ENCODE measurements at places on chromosomes 1 and 21.

DNA sequence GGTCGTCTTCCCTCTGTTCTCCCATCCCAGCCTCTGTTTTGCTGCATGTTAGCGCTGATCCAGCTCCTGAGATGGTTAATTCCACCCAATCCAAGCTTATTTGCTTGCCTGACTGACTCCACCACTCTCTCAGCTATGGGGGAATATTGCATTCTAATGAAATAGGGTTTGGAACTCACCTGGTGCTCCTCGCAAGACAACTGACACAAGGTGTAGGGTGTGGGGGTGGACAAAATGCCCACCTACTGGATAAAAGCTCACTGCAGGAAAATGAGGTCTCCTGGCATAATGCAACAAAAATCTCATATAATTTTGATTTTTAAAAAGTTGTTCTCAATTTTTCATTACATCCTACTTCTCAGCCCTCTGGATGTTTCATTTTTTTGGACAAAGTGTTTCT is 259.0 kb downstream of the ZNF648 start:
- no peak for DNase-seq

DNA sequence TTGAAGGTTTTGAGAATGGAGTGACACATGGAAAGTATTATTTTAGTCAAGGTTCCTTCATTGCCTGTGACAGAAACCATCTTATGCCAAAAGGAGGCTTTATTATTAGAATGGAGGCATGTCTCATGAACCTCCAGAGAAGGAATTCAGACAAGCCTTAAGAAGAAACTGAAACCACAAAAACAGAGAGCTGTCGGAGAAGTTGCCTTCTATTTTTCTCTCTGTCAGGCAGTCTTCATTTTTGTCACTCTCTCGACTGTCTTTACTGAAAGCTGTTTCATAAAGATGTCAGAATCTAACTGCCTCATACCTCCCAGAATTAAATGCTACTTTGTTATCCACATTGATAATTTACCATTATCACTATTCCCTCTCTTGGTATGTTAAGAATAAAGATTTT is 434.7 kb upstream of the ADGRL4 start:
- no peak for DNase-seq

- DNase-seq, result no peak
These were observed 40.8 kb upstream of the ACOT11 start for GRCh38 chr1:54507033-54507870.

GRCh38 chr1:40338745-40339419 is 21.8 kb upstream of the COL9A2 start:
- peak; percentile 62 for DNase-seq

- no peak for DNase-seq
These were observed 62.4 kb downstream of the PTPRC start for GRCh38 chr1:198701250-198701649.

- no peak for DNase-seq
These were observed 545.4 kb downstream of the ADGRL2 start for GRCh38 chr1:82346141-82346540.

DNA sequence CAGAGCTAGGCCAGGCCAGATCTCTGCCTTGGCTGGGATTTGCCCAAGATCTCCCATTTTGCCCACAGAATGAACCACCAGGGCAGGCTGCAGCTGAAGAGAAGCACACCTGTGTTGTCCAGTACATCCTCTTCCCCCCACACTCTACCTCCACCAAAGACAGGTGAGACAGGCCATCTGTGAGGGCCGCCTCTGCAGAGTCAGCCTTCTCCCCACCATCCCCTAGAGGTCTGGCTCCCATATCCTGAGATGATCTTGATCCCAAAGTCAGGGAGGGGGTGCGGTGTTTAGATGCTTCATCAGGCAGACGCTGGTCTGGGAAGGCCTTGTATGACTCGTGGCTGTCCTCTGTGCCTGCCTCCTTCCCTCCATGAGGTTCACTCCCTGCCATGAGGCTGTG is 28.7 kb downstream of the HYI start:
- DNase-seq, result no peak

- DNase-seq, result no peak
These were observed 152.0 kb downstream of the CHRM3 start for GRCh38 chr1:239538239-239538988.

DNA sequence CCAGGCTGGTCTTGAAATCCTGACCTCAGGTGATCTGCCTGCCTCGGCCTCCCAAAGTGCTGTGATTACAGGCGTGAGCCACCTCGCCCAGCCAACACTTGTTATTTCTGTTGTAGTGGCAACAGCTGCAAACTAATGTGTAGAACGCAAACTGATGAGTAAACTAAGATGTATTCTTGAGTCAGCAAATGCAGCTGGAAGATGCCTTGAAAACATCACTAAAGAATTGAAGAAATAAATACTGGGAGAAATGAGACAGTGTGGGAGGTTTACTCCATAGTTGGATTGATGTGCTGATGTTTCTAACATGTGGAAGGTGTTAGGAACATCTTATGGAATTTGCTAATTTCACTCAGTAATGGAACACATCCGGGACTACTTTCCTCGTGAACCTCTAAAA is 61.3 kb upstream of the KCNE2 start:
- DNase-seq, result no peak

DNA sequence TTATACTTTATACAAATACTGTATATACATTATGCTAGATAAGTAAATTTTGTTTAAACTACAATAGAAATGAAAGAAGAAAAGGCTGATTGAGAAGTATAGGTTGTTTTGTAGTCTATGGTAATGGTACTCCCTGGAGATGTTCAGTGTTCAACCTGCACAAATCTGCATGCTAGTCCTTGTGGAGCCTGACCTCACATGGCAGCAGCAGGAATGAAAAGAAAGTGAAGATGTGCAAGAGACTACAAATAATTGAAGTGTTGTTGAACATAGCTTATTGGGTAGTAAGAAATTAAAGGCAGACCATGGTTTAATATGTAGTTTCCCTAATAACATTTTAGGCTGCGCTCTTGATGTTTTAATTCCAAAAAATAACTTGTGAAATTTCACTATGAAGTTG is 201.2 kb downstream of the TGFB2 start:
- DNase-seq, result no peak

DNA sequence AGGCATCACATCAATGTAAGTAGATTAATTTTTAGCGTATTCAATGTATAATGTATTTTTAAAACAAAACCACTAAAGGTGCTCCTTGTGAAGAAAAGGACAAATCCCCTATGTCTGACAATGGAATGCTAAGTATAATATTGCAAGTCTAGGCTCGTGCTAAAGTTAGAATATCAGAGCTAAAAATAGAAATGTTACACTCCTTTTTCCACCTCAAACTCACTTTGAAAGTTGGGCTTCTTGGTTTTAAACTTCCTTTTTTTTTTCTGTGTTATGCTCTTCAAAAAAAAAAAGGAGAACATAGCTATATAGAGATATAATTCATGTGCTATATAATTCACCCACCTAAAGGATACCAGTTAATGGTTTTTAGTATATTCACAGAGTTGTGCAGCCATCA is 3.6 kb upstream of the SERBP1 start:
- DNase-seq, result no peak

GRCh38 chr1:30601316-30602085 is 121.9 kb downstream of the MATN1 start:
- DNase-seq, result no peak

DNA sequence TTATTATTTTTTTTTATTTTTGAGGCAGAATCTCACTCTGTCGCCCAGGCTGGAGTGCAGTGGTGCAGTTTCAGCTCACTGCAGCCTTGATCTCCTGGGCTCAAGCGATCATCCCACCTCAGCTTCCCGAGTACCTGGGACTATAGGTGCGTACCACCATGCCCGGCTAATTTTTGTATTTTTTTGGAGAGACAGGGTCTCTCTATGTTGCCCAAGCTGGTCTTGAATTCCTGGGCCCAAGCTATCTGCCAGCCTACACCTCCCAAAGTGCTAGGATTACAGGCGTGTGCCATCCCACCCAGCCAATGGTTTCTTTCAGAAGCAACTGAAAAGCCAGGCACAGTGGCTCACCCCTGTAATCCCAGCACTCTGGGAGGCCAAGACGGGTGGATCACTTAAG is 2.3 kb downstream of the KRTCAP2 start:
- DNase-seq, result no peak

- DNase-seq, result no peak
These were observed 90.0 kb downstream of the CASZ1 start for GRCh38 chr1:10706376-10706913.

GRCh38 chr21:41228006-41228370 is 60.0 kb downstream of the BACE2 start:
- DNase-seq, result no peak

DNA sequence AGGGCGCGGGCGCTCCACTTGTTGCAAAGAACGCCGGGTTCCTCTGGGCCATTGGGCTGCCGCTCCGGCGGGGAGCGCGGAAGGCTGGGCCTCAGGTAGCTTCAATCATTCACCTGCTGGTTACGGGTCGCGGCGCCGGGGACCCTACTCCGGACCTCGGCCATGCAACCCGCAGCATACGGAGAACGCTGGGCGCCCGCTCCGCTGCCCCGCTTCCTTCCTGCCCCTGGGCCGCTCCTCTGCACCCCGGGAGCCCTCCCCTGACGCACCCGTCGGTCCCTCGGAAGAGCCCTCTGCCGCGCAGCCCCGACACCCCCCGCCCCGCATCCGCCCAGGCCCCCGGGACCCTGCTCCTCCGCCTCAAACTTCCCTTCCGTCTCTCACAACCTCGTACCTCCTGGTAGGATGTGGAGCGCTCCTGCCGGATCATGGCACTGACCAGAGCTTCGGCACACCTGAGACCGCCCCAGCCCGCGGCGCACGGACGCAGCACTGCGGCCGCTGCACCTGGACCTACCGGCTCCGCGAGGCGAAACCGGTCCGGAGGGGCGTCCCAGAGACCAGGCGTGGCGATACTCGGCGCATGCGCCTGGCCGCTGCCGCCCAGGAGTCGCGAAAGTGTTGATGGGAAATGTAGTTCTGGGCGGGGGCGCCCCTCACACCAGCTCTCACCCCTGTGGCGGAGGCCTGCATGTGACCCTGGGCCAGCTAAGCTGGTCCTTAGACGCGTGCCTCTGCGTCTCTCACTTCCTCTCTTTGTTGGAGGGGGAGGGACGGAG is at the start of gene PACC1:
Gene PACC1, minus strand, starts transcription at position 559 of the 779 bp plus-strand sequence. Its CDS starts 129 bp downstream, at position 430.
- peak; percentile 97 for DNase-seq

DNA sequence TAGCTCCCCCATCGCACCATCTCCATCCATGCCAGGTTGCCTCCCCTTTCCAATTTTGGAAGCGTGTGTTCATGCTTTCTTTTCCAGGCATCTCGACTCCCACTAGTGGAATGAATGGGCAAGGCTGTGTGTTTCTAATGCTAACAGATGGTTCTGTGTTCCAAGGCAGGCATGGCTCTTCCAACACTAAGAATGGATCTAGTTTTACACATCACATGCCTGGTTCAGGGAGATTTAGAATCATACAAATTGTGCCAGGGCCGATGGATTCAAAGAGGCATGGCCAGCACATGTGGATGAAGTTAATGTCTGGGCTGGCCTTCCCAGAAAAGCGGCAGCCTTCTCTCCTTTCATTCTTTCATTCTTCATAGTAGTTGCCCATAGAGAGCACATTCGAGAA is 438.7 kb downstream of the PRDM2 start:
- no peak for DNase-seq

DNA sequence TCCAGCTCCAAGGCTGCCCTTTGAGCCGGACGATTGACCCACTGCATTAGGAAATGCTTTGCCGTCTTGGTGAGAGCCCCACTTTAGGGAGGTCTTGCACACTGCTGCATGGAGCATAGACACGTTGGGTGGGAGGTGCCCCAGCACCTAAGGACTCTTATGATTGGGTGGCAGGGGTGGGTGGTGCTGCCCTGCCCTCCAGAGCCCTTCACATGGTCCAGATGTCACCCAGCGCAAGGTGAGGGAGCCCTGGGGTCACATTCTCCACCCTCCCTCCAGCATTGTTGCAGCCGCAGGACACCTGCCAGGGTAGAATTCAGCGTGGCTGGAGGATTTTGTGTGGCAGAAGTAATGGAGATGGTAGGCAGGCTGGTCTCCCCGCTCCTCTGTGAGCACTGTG is 137.4 kb upstream of the COL6A1 start:
- DNase-seq, result no peak

GRCh38 chr1:23554127-23554480 is 5.2 kb downstream of the ID3 start:
- no peak for DNase-seq

DNA sequence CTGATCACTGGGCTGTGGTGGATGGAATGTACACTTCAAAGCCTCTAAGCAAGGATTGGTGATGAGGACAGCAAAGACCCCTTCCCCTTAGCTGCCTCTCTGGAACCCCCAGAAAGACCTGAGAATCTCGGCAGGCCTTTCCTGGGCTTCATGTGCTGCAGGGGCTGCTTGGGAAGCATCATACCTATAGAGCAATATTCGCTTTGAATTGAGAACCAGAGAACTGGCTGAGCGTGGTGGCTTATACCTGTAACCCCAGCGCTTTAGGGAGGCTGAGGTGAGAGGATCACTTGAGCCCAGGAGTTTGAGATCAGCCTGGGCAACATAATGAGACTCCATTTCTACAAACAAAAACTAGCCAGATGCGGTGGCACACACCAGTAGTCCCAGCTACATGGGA is 22.0 kb downstream of the CSF1 start:
- no peak for DNase-seq

- no peak for DNase-seq
These were observed 47.9 kb downstream of the ASH1L start for GRCh38 chr1:155514582-155515187.

- DNase-seq, result no peak
These were observed 883 bp downstream of the CHODL start for GRCh38 chr21:18245464-18245967.

GRCh38 chr1:41501581-41501980 is 17.1 kb upstream of the EDN2 start:
- no peak for DNase-seq
